Pulmonary artery endothelial cell (primary cell): ENCODE measurements at places on chromosomes 11 and 22.

DNA sequence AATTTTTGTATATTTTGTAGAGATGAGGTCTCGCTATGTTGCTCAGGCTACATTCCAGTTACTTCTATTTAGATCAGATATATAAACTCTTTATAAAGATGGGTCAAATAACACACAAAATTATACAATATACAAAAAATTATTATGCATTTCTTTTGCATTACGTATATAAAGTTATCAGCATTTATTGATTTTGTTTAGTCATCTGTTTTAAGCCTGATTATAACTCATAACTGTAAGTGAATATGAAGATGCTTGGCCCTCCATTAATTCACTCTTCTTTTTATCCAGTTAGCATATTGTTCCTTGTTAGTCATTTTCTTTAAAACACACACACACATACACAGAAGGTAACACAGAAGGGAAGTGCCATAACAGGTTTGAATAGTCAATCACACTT lies 14.5 kb downstream of the AQP11 start:
- DNase-seq: no peak

DNA sequence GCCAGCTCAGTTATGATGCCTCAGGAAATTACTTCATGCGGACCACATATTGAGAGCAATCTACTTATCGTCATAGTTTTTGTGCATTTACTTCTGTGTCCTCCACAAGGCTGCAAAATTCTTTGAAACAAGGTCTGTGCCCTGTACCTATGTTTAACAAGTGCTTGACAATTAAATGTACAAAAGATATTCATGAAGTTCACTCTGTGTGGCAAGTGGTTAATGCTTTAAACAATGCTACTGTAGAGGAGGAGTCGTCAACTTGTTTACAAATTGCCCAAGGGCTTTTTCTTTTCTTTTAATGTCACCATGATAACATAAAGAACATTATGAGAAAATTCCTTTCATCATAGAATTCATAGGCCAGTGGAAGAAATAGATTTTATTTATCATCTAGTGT lies 871.5 kb upstream of the CCDC90B start:
- no peak for DNase-seq

DNA sequence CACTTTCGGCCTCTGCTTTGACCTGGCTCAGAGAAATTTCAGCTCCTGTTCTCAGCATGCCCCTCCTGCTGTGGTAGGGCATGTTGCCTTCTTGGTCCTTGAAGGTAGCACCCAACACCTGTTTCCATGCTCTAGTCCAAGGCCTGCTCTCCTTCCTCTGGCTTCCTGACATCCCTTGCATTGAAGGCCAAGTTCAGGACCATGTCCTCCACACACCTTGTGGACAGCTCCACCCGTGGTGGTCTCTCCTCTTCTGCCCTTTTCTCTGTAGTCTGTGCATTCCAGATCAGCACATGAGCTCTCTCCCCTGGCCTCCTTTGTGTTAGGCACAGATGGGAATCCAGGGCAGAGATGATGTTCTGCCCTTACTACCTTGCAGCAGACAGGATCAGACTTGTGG lies 225.3 kb downstream of the ADAMTS15 start:
- DNase-seq: no peak

DNA sequence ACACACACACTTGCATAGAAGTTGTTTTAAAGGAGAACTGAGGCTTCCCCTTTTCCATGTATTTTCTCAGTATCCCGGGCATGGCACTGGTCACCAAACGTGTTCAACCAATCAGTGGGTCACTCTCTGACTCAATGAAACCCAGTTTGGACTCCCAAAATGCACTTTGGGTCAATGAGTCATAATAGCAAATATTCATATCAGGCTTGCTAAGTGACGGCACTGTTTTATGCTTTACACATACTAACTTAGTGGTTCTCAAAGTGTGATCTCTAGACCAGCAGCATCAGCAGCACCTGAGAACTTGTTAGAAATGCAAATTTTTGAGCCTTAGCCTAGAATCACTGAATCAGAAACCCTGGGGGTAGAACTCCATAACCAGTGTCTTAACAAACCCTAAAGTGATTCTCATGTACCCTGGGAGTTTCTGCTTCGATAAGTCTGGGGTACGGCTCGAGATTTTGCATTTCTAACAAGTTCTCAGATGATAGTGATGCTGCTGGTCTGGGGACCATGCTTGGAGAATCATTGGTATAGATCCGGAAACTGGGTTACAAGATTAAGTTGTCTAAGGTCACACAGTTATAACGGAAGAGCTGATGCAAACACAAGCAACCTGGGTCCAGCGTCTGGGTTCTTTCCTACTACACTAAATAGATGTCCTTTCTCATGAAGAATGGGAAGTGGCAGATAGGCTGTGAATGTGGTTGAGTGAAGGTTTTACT lies 35.6 kb downstream of the ETS1 start:
- no peak for DNase-seq

GRCh38 chr11:44224867-44225501 lies 85.0 kb downstream of the ALX4 start:
- no peak for DNase-seq

- no peak for DNase-seq
Observed at GRCh38 chr11:32885556-32885955, 7.1 kb upstream of the QSER1 start.

DNA sequence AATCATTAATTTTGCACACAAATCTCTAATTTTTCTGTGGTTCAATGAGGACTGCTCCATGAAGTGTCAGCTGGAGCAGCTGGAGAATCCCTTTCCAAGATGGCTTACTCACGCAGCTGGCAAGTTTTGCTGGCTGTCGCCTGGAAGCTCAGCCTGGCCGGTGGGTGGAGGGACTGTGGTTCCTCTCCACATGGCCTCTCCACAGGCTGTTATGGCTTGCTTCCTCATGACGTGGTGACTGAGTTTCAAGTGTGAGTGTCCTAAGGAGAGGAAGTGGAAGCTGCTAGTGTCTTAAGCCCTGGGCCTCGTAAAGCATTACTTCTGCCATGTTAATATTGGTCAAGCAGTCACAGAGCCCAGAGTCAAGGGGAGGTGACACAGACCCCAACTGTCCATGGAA lies 14.0 kb upstream of the NRIP3 start:
- DNase-seq: no peak
